SK-N-SH (cell line): ENCODE measurements at places on chromosomes 16 and 17. TPM values are rescaled to one million over a fixed set of nuclear protein-coding genes. Genes with fewer than 3 reads are reported as not detected.

DNA sequence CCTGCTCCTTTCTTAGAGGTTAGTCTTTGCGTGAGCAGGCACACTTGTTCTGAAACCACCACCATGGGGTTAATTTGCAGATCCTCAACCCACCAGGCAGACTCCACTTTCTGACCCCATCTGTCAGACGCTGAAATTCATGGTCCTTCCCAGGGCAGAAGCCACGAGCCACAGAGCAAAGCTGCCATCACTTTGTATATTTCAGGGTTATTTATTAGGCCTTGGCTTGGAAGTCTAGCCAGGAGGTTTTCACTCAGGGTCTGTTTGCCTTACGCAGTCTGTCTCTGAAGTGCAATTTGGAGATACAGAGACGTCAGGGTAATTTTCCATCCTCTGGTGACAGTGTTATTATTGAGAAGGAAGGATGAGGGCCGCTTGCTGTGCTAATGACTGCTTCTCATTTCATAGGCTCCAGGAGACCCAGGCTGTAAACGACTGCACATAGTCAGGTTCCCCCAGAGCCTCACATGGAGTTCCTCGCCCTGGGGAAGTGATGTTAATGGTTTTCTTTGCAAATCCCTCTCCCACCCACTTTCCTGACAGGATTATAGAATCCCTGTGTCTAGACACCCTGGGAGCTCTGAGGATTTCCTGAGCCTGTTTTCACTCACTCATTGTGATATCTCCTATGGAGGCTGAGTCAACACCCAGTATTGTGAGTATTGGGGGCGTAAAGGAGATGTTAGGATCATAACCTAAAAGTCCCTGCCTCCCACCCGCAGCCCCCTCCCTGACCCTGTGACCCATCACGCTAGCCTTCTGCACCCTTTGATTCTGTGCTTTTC, 269.0 kb downstream of the ABCC12 start:
- no peak overlapping the region for H3K27ac ChIP-seq
- no peaks in the 10 kb centered on the region for H3K36me3 ChIP-seq
- DNase-seq = no peak
- H3K4me3 ChIP-seq = no peak overlapping the region
- no peaks in the 10 kb centered on the region for H3K4me1 ChIP-seq
- no peaks in the 10 kb centered on the region for H3K27me3 ChIP-seq

- H3K4me1 ChIP-seq = peaks cover 31% of the 10 kb centered on the region; the same call in 1 of the 2 replicates
- peak; percentile 92 for DNase-seq
- no peak overlapping the region for H3K4me3 ChIP-seq
- 0 out of 2 replicates have a peak, but pooled peaks cover 9% of the 10 kb centered on the region for H3K27me3 ChIP-seq
Observed at GRCh38 chr17:81966343-81967243, 5.6 kb upstream of the NOTUM start.

GRCh38 chr16:1010815-1011214, 29.2 kb downstream of the SOX8 start:
- peaks cover 72% of the 10 kb centered on the region for H3K27me3 ChIP-seq
- no peaks in the 10 kb centered on the region for H3K36me3 ChIP-seq
- no peaks in the 10 kb centered on the region for H3K4me1 ChIP-seq
- H3K4me3 ChIP-seq = no peak overlapping the region
- DNase-seq = no peak

GRCh38 chr16:26395700-26396099, 671.0 kb upstream of the C16orf82 start:
- no peaks in the 10 kb centered on the region for H3K27me3 ChIP-seq
- DNase-seq = no peak
- H3K27ac ChIP-seq = no peak overlapping the region

The TBC1D3I gene
- polyA plus RNA-seq = 0.05 TPM in 1 of 2 replicates, not detected in the other

DNA sequence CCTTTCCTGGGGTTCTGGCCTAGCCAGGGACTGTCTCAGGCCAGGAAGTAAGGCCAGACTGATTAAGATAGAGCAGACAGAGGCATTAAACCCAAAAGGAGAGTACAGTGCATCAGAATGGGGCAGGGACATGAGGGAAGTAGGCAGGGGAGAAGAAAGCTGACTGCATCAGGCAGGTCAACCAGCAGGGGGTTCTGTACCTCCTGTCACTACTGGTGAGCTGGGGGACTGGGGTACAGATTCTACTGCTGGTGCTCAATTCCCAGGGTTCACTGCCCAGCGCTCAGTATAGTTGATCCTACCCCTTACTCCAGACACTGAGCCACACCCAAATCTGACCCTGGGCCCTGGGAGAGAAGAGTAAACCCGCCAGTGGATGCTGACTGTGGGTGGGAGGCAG, 12.9 kb upstream of the MTMR4 start:
- H3K36me3 ChIP-seq = no peaks in the 10 kb centered on the region
- H3K27me3 ChIP-seq = no peaks in the 10 kb centered on the region
- no peak overlapping the region for H3K27ac ChIP-seq

- no peak overlapping the region for H3K27ac ChIP-seq
- no peak overlapping the region for H3K4me3 ChIP-seq
- H3K4me1 ChIP-seq = no peaks in the 10 kb centered on the region
- H3K36me3 ChIP-seq = no peaks in the 10 kb centered on the region
- H3K27me3 ChIP-seq = no peaks in the 10 kb centered on the region
- DNase-seq = peak; percentile 72
Observed at GRCh38 chr17:15171167-15172047, 93.7 kb downstream of the PMP22 start.

DNA sequence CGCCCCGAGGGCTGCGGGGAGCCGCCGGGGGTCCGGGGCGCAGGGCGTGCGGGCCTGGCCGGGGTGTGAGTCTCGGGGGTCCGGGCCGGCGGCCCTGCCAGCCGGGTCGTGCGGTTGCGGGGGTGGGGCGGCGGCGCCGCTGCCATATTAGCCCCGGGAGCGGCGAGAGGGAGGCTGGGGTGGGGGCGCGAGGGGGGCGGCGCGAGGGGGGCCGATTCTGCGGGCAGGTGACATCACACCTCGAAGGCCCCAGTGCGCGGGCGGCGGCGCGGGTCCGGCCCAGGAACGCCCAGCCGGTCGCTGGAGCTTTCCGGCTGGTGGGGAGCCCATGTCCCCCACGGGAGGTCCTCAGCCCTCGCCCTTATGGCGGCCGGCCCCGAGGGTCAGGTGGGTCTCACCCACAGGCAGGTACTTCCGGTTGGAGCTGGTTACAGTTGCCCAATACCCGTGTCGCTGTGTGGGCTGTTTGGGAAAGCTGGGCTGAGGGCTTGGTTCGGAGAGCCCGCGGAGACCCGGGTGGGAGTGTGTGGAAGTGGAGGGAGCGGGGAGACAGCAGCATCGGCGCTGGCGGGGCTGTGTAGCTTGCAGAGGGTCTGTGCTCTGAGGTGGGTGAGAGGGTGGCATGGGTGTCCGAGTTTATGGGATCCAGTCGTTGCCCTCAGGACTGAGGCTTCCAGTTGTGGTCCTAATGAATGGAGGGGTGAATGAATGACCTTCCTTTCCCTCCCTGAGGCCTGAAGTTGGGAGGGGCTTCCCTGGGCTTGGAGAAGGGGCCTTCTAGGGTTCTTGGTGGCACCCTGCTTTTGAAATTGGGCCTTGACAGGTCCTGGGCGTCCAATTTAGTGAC, 804 bp downstream of the ATP6V0C start:
- no peaks in the 10 kb centered on the region for H3K27me3 ChIP-seq
- peaks cover 33% of the 10 kb centered on the region; the same call in 1 of the 2 replicates for H3K4me1 ChIP-seq
- H3K27ac ChIP-seq = peak overlapping the region; percentile 90
- H3K36me3 ChIP-seq = no peaks in the 10 kb centered on the region
- DNase-seq = no peak
- peak overlapping the region; percentile 74 for H3K4me3 ChIP-seq

DNA sequence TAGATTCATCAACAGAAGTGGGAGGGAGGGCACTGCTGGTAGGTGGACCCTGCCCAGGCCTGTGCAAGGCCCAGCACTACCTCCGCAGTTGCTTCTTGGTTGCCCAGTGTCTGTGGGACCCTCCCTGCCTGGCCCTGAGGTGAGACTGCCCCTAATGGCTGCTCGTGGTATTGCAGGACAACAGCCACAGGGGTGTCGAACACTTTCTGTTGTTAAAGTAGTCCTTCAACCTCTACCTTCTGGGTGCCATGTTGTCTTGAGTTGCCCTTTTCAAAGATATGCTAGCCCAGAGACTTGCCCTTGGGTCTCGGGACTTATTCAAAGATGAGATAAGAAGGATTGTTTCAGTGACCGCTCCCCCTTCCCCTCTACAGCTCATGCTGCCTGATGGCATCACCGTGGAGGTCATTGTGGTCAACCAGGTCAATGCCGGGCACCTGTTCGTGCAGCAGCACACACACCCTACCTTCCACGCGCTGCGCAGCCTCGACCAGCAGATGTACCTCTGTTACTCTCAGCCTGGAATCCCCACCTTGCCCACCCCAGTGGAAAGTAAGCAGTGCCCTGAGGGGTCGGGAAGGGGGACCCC, 29.1 kb downstream of the AKAP1 start:
- no peak overlapping the region; the same call in 1 of the 2 replicates for H3K4me3 ChIP-seq
- H3K27ac ChIP-seq = no peak overlapping the region
- H3K27me3 ChIP-seq = no peaks in the 10 kb centered on the region
- H3K4me1 ChIP-seq = peaks cover 19% of the 10 kb centered on the region; the same call in 1 of the 2 replicates

DNA sequence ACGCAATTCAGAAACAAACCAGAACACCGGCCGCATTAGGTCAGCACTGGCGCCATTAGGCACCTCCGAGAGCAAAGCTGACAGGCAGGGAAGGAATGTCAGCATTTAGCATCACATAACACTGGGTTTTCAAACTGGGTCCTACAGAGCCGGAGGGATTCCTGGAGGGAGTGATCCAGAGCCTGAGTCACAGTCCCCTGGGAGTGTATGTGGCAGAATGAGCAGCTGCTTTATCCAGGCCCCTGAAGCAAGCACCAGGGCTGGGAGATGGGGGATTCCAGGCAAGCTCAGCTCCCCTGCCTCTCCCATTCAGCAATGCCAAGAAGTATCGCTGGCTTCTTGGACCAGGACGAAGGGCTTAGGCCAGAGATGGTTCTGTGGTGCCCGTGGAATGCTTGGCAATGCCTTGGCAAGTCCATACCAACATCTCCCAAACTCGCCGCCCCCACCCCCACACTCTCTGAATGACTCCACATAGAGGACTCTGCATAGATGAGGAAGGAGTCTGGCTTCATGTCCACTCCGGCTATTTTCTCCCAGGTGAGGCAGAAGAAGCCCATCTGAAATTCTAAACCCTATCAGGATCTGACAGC, 20.4 kb downstream of the GAS7 start:
- H3K27me3 ChIP-seq = peaks cover 12% of the 10 kb centered on the region; the same call in 1 of the 2 replicates
- H3K36me3 ChIP-seq = no peaks in the 10 kb centered on the region
- no peak overlapping the region for H3K4me3 ChIP-seq
- no peaks in the 10 kb centered on the region for H3K4me1 ChIP-seq
